ENCODE measurements at places on chromosomes 7 and 10.

DNA sequence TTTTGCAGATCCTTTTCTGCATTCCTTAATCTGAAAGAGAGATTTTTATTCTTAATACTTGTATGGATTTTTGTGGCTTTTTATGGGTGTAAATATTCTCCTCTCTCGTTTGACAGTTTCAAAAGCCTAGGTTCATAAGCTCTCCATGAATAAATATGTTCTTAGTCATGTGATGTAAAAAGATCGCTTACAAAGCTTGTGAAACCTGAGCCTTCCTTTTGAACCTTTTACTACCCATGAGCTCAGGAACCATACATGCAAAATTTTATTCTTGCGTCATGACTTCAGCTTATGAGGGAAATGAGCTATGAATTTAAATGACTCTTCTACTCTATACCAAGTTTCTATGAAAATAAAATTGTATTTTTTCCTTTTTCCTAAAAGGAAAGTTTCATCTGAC, 98.7 kb downstream of the POLL start:
- DNase-seq: no peak

DNA sequence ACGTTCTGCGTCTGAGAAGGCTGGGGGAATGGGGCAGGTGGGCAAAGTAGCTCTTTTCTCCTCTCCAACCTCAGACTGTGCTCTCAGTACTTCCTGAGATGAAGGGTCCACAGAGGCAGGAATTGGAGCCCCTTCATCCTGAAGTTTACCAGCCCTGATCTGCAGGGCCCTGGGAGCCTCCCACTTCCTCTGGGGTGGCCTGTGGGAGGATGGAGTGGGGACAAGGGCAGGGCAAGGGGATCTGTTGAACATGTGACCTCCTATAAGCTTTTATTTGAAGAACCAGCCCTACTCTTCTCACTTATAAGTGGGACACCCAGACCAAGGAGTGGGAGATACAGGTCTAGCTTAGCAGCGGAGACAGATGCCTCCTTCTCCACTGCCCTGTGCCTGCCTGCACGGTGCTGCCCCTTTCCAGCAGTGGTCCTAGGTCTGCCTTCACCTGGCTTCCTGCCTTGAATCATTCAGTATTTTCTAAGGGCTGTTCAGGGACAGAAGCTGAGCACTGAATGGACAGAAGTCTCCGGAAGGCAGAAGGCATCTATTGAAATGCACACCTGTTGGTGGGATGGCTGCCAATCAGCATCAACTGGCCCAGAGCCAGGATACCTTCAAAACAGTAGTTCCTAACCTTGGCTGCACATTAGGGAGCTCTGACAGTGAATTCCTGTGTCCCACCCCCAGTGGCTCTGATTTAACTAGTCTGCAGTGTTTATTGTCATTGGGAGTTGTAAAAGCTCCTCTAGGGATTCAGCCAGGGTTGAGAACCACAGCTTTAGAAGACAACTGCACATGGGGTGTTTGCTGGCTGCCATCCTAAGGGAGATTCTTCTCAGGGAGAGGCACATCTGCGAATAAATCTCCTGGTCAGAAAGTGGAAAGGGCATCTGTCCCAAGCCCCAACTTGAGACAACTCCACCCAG, 2.7 kb upstream of the ARHGAP22 start:
- no peak for DNase-seq

- DNase-seq: no peak
These were observed 255.6 kb upstream of the BMPER start for GRCh38 chr7:33649476-33650441.

- DNase-seq: no peak
These were observed 17.3 kb upstream of the BLOC1S2 start for GRCh38 chr10:100303724-100304319.

DNA sequence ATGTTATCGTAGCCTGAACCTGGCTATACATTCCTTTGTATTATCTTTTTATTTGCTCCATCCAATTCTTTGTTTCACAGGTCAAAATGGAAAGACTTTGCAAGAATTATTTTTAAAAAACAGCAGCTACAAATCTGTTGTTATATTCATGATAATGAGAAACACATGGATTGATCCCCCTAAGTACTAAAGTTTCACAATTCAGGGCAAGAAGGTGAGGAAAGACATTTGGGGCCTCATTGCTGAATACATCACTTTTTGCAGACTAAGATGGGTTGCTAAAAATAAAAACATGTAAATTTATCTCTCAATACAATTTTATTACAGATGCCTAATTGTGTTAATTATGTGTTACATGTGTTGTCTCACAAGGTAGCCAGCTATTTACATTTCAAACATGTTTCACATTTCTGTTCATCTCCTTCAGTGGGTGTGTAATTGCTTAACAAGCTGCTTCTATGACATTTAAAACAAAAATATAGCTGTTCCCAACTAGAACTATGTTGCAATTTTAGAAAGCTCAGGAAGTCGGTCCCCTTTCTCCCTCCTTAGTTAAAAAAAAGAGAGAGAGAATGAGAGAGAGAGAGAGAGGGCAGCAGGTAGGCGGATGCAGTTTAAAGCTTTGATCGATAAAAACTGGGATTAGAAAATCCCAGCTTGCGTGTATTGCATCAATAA, 606.3 kb upstream of the FZD8 start:
- DNase-seq: no peak

- no peak for DNase-seq
These were observed 441.2 kb downstream of the PLXDC2 start for GRCh38 chr10:20257422-20257821.

All from stimulated activated effector memory CD8-positive, alpha-beta T cell treated with anti-CD3 and anti-CD28 coated beads, Interleukin-12 subunit alpha, Interleukin-12 subunit beta, amount 100 ng/mL, for 72 hours (primary cell).